Gastrocnemius medialis (tissue), 4 donors: ENCODE measurements at places on chromosomes 6 and 20. TPM values are rescaled to one million over a fixed set of nuclear protein-coding genes. Genes with fewer than 3 reads are reported as not detected.

BFSP1 gene
- total RNA-seq = 0.46 TPM

PHACTR3 gene
- total RNA-seq = 1.1 TPM

BHLHE23 gene
- not detected for total RNA-seq

NKX2-2 gene
- not detected for total RNA-seq

TSHZ2 gene
- 3.5 TPM for total RNA-seq

PACRG gene
- total RNA-seq = 0.61 TPM

ADGRF4 gene
- total RNA-seq = not detected

CRISP2 gene
- total RNA-seq = not detected

UNC93A gene
- not detected for total RNA-seq

ADGRB3 gene
- 0.58 TPM for total RNA-seq

PHACTR1 gene
- 0.07 TPM for total RNA-seq

TRAM2 gene
- total RNA-seq = 4.1 TPM

HLA-DQA2 gene
- 0.49 TPM for total RNA-seq

SPTLC3 gene
- 2.4 TPM for total RNA-seq

RIMS4 gene
- total RNA-seq = not detected

GPR6 gene
- not detected for total RNA-seq

SLC26A8 gene
- total RNA-seq = not detected

SLC22A3 gene
- total RNA-seq = 49.5 TPM

UBE2C gene
- not detected for total RNA-seq

SCGN gene
- not detected for total RNA-seq

SAMD3 gene
- total RNA-seq = not detected

CST4 gene
- total RNA-seq = not detected

OR2J1 gene
- not detected for total RNA-seq

SIRPD gene
- not detected for total RNA-seq

TCF21 gene
- 0.26 TPM for total RNA-seq

MACROD2 gene
- 4.7 TPM for total RNA-seq

ECHDC1 gene
- total RNA-seq = 45.3 TPM

AHI1 gene
- total RNA-seq = 16.8 TPM

DEFB124 gene
- not detected for total RNA-seq

SUPT3H gene
- total RNA-seq = 4.2 TPM

ACSS1 gene
- total RNA-seq = 11.4 TPM

ACTL10 gene
- not detected for total RNA-seq

EPPIN gene
- total RNA-seq = not detected

PHF10 gene
- 58.1 TPM for total RNA-seq

SSTR4 gene
- total RNA-seq = not detected

YTHDF1 gene
- 45.7 TPM for total RNA-seq

PNLDC1 gene
- not detected for total RNA-seq

CDH26 gene
- total RNA-seq = 0.41 TPM

VSTM2L gene
- total RNA-seq = not detected
